ENCODE measurements at places on chromosomes 1 and 21.

- H3K27ac ChIP-seq = no peak within 1 kb of the TSS
- no peak within 1 kb of the TSS for H3K4me3 ChIP-seq
- DNase-seq = no peak
- H3K36me3 ChIP-seq = no peaks in the 10 kb centered on the region
- H3K27me3 ChIP-seq = peaks cover 23% of the 10 kb centered on the region
- peaks cover 8% of the 10 kb centered on the region for H3K4me1 ChIP-seq
Observed at GRCh38 chr1:247857069-247857984, at the start of gene TRIM58. TSS of gene TRIM58 (plus strand) at chr1:247857187. CDS start at chr1:247857247, 60 bp downstream.

DNA sequence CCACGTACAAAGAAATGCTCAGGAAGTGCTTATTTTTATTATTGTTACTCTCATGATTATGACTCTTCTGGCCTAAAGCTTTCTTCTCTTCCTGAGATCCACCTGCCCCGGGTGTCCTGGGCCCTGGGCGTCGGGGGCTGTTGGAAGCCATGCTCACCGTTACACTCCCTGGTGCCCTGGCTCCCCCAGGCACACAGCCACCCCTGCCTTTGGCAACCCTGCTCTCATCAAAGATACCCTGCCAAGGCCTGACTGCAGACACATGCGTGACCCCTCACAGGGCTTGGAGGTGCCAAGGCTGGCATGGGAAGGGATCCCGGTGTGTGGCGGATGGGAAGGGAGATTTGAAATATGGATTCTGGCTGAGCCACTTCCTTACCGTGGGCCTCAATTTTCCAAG, 3.3 kb upstream of the KISS1 start:
- no peaks in the 10 kb centered on the region for H3K27me3 ChIP-seq
- no peak for DNase-seq
- H3K36me3 ChIP-seq = no peaks in the 10 kb centered on the region
- H3K27ac ChIP-seq = no peak overlapping the region
- peaks cover 4% of the 10 kb centered on the region for H3K4me1 ChIP-seq
- H3K4me3 ChIP-seq = no peak overlapping the region

DNA sequence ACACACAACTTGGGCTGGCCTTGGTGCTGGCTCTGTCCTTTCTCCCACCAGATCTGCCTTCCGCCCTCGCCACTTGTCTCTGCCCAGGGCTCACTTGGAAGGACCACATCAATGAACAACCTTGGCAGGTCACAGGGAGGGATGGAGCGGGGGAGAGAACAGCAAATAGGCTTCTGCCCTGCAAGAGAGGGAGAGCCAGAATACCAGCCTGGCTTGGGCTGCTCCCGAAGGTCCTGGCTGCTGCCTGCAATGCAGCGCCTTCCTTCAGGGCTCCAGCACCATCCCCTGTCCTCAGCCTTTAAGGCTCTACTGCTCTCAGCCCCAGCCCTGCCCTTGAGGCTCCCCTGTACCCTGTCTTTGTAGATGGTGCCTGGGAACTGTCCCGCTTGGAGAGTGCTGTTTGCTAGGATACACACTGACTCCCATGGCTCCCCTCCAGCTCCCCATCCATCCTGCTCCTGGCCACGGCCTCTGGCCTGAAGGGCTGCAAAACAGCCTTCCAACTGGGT, 43.8 kb downstream of the HIVEP3 start:
- DNase-seq = no peak
- no peaks in the 10 kb centered on the region for H3K27me3 ChIP-seq
- no peaks in the 10 kb centered on the region for H3K36me3 ChIP-seq

GRCh38 chr1:92953491-92953890, 7.8 kb downstream of the DIPK1A start:
- DNase-seq = no peak
- H3K27ac ChIP-seq = peak overlapping the region; percentile 11
- no peaks in the 10 kb centered on the region for H3K27me3 ChIP-seq
- peaks cover 50% of the 10 kb centered on the region for H3K4me1 ChIP-seq

- no peaks in the 10 kb centered on the region for H3K36me3 ChIP-seq
- no peak overlapping the region for H3K4me3 ChIP-seq
- H3K4me1 ChIP-seq = no peaks in the 10 kb centered on the region
- H3K27ac ChIP-seq = no peak overlapping the region
Observed at GRCh38 chr1:44947063-44947773, 39.2 kb downstream of the EIF2B3 start.

- H3K27ac ChIP-seq = no peak overlapping the region
- H3K36me3 ChIP-seq = no peaks in the 10 kb centered on the region
- H3K4me1 ChIP-seq = no peaks in the 10 kb centered on the region
- no peak for DNase-seq
- no peaks in the 10 kb centered on the region for H3K27me3 ChIP-seq
- no peak overlapping the region for H3K4me3 ChIP-seq
Observed at GRCh38 chr1:227070638-227071285, 130.7 kb downstream of the COQ8A start.

- H3K36me3 ChIP-seq = peaks cover 12% of the 10 kb centered on the region
- no peak overlapping the region for H3K27ac ChIP-seq
- DNase-seq = no peak
- H3K27me3 ChIP-seq = no peaks in the 10 kb centered on the region
Observed at GRCh38 chr1:162530307-162530987, 31.1 kb upstream of the UAP1 start.

- H3K27ac ChIP-seq = no peak overlapping the region
- no peaks in the 10 kb centered on the region for H3K27me3 ChIP-seq
- no peaks in the 10 kb centered on the region for H3K36me3 ChIP-seq
- H3K4me3 ChIP-seq = no peak overlapping the region
- H3K4me1 ChIP-seq = no peaks in the 10 kb centered on the region
Observed at GRCh38 chr1:117594261-117594990, 11.4 kb upstream of the TENT5C start.

GRCh38 chr1:234281826-234282489, 91.3 kb upstream of the COA6 start:
- no peaks in the 10 kb centered on the region for H3K36me3 ChIP-seq
- no peaks in the 10 kb centered on the region for H3K27me3 ChIP-seq
- no peak for DNase-seq
- no peak overlapping the region for H3K27ac ChIP-seq

DNA sequence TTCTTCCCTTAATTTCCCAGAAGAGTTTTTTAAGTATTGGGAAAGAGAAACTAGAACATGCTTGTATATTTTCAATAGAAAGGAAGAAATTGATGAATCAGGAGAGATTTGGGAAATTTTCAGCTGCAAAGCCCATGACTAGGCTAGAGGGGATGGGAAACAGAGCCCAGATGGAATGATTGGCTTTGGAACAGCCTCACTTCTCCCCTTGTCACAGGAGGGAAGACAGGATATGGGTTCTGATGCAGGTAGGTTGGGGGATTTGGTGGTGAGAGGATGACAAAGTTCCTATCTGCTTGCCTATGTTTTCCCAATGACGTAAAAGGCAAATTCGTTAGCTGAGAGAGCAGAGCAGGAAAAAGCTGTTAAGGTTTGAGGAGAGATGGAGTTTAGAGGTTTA, 31.0 kb upstream of the ARID1A start:
- H3K27me3 ChIP-seq = no peaks in the 10 kb centered on the region
- H3K4me1 ChIP-seq = no peaks in the 10 kb centered on the region
- H3K36me3 ChIP-seq = no peaks in the 10 kb centered on the region
- H3K27ac ChIP-seq = no peak overlapping the region

DNA sequence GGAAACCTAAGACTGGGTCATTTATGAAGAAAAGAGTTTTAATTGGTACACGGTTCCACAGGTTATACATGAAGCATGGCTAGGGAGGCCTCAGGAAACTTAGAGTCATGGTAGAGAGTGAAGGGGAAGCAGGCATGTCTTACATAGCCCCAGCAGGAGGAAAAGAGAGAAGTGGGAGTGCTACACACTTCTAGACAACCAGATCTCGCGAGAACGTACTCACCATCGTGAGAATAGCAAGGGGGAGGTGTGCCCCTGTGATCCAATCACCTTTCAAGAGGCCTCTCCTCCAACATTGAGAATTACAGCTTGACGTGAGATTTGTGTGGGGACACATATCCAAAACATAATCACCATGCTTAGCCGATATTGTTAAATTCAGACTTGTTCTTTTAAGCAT, 62.8 kb downstream of the DYRK1A start:
- no peak overlapping the region for H3K27ac ChIP-seq
- H3K4me3 ChIP-seq = no peak overlapping the region
- DNase-seq = no peak
- H3K4me1 ChIP-seq = peaks cover 24% of the 10 kb centered on the region

- DNase-seq = no peak
- no peaks in the 10 kb centered on the region for H3K36me3 ChIP-seq
- H3K27me3 ChIP-seq = peaks cover 5% of the 10 kb centered on the region
- no peaks in the 10 kb centered on the region for H3K4me1 ChIP-seq
- H3K27ac ChIP-seq = no peak overlapping the region
Observed at GRCh38 chr1:94013367-94013878, 104.2 kb upstream of the GCLM start.

DNA sequence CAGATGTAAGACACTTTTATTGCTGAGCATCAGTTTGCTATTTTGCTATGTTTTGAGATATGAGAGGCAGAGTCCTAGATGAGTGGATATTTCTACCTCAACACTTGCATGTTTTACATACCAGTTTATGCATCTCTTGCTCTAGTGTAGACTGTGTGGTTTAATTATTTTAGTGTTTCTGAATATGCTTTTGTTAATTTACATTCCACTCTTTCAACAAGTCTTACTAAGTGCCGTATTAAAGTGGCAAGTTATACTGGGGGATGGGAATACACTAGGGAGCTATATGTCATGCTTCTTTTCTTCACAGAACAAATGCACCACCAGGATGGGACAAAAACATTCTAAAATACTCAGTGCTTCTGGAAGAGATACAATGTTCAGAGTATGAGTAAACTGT, 507.7 kb upstream of the PRMT6 start:
- H3K4me1 ChIP-seq = no peaks in the 10 kb centered on the region
- no peaks in the 10 kb centered on the region for H3K36me3 ChIP-seq
- H3K27ac ChIP-seq = no peak overlapping the region
- no peak overlapping the region for H3K4me3 ChIP-seq
- H3K27me3 ChIP-seq = no peaks in the 10 kb centered on the region

- DNase-seq = no peak
- no peaks in the 10 kb centered on the region for H3K36me3 ChIP-seq
- H3K4me3 ChIP-seq = peak within 1 kb of the TSS; percentile 38
- H3K27ac ChIP-seq = no peak within 1 kb of the TSS
Observed at GRCh38 chr1:31373056-31373896, at the start of gene FABP3. TSS of gene FABP3 (minus strand) at chr1:31373076. CDS start at chr1:31373014, 62 bp downstream.

GRCh38 chr1:230215031-230215430, 148.0 kb downstream of the GALNT2 start:
- no peak overlapping the region for H3K27ac ChIP-seq
- H3K4me1 ChIP-seq = peaks cover 13% of the 10 kb centered on the region
- H3K36me3 ChIP-seq = no peaks in the 10 kb centered on the region
- H3K4me3 ChIP-seq = no peak overlapping the region

GRCh38 chr1:50109647-50110075, 941 bp downstream of the ELAVL4 start:
- no peak overlapping the region for H3K27ac ChIP-seq
- no peaks in the 10 kb centered on the region for H3K4me1 ChIP-seq
- no peak for DNase-seq
- H3K4me3 ChIP-seq = no peak overlapping the region
- H3K36me3 ChIP-seq = no peaks in the 10 kb centered on the region

- H3K27me3 ChIP-seq = peaks cover 5% of the 10 kb centered on the region
- no peak overlapping the region for H3K4me3 ChIP-seq
- no peak overlapping the region for H3K27ac ChIP-seq
- H3K4me1 ChIP-seq = no peaks in the 10 kb centered on the region
Observed at GRCh38 chr1:110300412-110301085, 38.6 kb upstream of the RBM15 start.

DNA sequence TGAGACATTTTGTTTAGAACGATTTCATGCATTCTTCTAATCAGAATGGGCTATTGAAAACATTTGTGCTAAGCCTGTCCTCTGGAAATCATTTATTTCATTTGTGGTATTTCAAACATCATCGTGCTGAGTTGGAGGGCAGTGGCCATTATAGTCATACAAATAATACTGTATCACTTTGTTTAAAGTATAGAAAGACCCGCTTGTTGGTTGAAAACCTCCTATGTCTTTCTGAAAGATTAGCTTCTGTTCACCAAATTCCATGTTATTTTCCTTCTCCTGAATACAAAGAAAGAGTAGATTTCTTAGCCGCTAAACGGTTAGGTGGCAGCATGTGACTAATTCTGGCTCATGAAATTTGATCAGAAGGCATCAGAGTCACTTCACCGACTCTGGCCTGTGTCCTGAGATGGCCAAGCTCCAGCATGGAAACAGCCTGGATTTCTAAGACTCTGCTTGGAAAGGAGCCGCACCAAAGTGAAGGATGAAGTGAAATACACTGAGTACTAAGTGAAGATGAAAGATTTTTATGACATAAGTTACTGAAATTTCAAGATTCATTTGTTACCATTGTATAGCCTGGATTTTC, 355.1 kb downstream of the USP25 start:
- no peaks in the 10 kb centered on the region for H3K27me3 ChIP-seq
- no peak overlapping the region for H3K27ac ChIP-seq
- no peaks in the 10 kb centered on the region for H3K4me1 ChIP-seq
- no peaks in the 10 kb centered on the region for H3K36me3 ChIP-seq

DNA sequence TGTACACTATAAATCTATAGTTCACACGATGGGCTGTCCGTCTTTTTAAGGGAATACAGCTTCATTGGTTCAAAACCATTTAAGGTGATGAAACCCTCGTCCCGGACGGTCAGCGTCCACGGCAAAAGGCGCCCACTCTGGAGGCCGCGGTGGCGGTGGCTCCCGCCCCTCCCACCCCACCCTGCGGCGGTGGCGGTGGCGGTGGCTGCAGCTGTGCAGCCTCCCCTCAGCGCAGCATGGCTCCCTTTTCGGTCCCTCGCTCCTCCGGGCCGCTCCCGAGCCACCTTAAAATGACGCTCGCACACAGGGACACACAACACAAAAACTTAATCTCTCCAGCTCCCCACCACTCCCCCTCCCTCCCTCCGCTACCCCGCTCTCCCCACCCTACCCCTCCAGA, 69.1 kb downstream of the WLS start:
- H3K4me1 ChIP-seq = no peaks in the 10 kb centered on the region
- H3K36me3 ChIP-seq = no peaks in the 10 kb centered on the region
- H3K4me3 ChIP-seq = no peak overlapping the region

DNA sequence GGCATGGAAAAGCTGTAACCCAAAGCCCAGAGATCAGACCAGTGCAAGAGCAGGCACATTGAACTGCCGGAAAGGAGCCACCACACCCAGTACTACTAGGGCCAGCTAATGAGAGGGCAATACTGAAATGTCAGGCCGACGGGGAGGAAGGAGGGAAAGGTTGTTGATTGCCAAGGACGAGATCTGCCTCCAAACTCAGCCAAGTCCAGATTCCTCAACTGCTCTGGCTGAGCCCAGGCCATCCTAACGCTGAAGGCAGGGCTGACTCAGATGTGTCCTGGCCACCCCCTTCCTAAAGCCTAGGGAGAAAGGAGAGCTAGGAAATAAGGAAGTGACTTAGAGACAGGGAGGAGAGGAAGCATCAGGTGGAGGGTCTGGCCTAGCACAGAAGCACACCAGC, 42.1 kb upstream of the IPO9 start:
- no peak overlapping the region for H3K27ac ChIP-seq
- no peak for DNase-seq

- H3K4me1 ChIP-seq = no peaks in the 10 kb centered on the region
- no peaks in the 10 kb centered on the region for H3K36me3 ChIP-seq
- peaks cover 36% of the 10 kb centered on the region for H3K27me3 ChIP-seq
- H3K4me3 ChIP-seq = no peak overlapping the region
- DNase-seq = no peak
Observed at GRCh38 chr1:50369830-50370229, 53.4 kb downstream of the DMRTA2 start.

GRCh38 chr1:113760102-113761080, 1.1 kb upstream of the PHTF1 start:
- H3K27me3 ChIP-seq = no peaks in the 10 kb centered on the region
- H3K4me1 ChIP-seq = peaks cover 15% of the 10 kb centered on the region
- peak overlapping the region; percentile 74 for H3K27ac ChIP-seq

GRCh38 chr1:205709059-205709398, 28.7 kb upstream of the SLC45A3 start:
- H3K4me1 ChIP-seq = no peaks in the 10 kb centered on the region
- peaks cover 16% of the 10 kb centered on the region for H3K36me3 ChIP-seq
- H3K4me3 ChIP-seq = no peak overlapping the region
